ENCODE measurements at places on chromosomes 1 and 21. TPM values are rescaled to one million over a fixed set of nuclear protein-coding genes. Genes with fewer than 3 reads are reported as not detected.

- DNase-seq = no peak
- peaks cover 16% of the 10 kb centered on the region for H3K4me1 ChIP-seq
- H3K27me3 ChIP-seq = no peaks in the 10 kb centered on the region
- H3K36me3 ChIP-seq = no peaks in the 10 kb centered on the region
- H3K4me3 ChIP-seq = no peak overlapping the region
Observed at GRCh38 chr1:67801903-67802302, 31.4 kb downstream of the GNG12 start.

DNA sequence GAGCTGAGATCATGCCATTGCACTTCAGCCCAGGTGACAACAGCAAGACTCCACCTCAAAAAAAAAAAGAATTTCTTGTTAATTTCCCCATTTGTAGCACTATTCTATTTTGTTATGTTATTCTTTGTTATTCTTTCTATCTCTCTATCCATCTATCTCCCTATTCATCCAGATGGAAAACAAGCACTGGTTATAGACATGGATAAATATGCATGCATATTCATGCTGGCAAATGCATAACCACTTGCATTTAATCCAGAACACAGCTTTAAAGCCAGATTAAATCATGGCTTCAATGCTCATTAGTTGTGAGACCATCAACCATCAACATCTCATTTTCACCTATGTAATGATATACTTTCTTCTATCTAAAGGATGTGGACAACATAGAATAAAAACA lies 21.5 kb upstream of the KLHL20 start:
- no peak overlapping the region for H3K4me3 ChIP-seq
- H3K27me3 ChIP-seq = no peaks in the 10 kb centered on the region
- H3K4me1 ChIP-seq = no peaks in the 10 kb centered on the region
- DNase-seq = no peak

DNA sequence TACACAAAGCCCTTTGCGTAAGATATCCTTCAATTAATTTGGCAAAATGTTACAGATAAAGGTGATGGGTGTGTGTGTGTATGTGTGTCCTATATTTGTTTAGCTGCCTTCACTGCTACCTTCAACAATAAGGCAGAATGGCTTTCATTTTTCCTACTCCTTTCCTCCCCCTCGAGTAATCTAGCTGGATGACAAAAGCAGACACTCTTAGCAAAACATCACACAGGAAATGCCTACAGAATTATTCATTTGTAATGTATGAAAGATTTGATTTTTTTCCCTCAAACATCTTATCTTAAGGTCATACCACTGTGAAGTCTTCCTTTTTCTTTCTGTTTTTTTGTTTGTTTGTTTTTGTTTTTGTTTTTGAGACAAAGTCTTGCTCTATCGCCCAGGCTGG lies 10.6 kb downstream of the PTPN22 start:
- no peaks in the 10 kb centered on the region for H3K36me3 ChIP-seq
- no peaks in the 10 kb centered on the region for H3K4me1 ChIP-seq
- H3K27ac ChIP-seq = no peak overlapping the region
- no peak overlapping the region for H3K4me3 ChIP-seq

- peak overlapping the region; percentile 100 for H3K27ac ChIP-seq
- no peaks in the 10 kb centered on the region for H3K36me3 ChIP-seq
- H3K4me1 ChIP-seq = peaks cover 24% of the 10 kb centered on the region
- no peak overlapping the region for H3K4me3 ChIP-seq
- H3K27me3 ChIP-seq = no peaks in the 10 kb centered on the region
Observed at GRCh38 chr1:3082051-3082450, 13.0 kb downstream of the PRDM16 start.

- H3K27ac ChIP-seq = no peak overlapping the region
- H3K36me3 ChIP-seq = no peaks in the 10 kb centered on the region
- no peak for DNase-seq
- no peak overlapping the region for H3K4me3 ChIP-seq
Observed at GRCh38 chr1:24151175-24151533, 8.2 kb upstream of the IL22RA1 start.

DNA sequence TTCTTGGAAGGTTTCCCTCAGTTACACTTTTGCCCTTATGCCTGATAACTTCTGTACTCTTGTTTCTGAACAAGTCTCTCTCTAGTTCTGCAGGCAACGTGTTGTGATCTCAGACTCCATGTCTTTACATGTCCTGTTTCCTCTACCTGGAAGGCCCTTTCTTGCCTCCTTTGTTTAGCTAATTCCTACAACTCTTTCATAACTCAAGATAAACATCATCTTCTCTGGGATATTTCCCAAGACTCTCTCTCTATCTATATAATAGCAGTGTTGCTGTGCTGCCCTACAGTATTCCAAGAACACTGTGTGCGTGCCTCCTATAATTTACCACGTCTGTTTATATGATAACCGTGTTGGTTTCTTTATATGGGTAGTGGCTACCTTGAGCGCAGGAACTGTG lies 47.8 kb downstream of the CHRM3 start:
- no peaks in the 10 kb centered on the region for H3K27me3 ChIP-seq
- H3K27ac ChIP-seq = no peak overlapping the region
- DNase-seq = no peak

DNA sequence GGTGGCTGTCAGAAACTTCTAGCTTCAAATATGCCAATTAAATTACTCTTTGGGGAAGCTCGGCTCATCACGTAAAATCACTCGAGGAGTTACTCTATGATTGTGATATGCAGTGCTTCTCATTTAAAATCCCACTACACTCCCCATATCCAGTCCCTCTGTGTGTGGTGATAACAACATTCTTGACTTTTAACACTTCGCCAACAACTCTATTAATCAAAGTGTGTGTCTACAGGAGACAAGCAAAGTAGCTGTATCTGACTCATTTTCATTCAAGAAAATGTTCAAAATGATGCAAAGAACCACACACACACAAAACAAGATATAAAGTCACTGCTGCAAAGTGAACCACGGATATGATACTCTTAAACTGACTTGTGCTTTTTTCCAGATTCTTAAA lies 341.3 kb downstream of the DSCAM start:
- H3K27ac ChIP-seq = no peak overlapping the region
- no peaks in the 10 kb centered on the region for H3K36me3 ChIP-seq
- H3K4me3 ChIP-seq = no peak overlapping the region
- H3K4me1 ChIP-seq = no peaks in the 10 kb centered on the region
- DNase-seq = no peak
- no peaks in the 10 kb centered on the region for H3K27me3 ChIP-seq

DNA sequence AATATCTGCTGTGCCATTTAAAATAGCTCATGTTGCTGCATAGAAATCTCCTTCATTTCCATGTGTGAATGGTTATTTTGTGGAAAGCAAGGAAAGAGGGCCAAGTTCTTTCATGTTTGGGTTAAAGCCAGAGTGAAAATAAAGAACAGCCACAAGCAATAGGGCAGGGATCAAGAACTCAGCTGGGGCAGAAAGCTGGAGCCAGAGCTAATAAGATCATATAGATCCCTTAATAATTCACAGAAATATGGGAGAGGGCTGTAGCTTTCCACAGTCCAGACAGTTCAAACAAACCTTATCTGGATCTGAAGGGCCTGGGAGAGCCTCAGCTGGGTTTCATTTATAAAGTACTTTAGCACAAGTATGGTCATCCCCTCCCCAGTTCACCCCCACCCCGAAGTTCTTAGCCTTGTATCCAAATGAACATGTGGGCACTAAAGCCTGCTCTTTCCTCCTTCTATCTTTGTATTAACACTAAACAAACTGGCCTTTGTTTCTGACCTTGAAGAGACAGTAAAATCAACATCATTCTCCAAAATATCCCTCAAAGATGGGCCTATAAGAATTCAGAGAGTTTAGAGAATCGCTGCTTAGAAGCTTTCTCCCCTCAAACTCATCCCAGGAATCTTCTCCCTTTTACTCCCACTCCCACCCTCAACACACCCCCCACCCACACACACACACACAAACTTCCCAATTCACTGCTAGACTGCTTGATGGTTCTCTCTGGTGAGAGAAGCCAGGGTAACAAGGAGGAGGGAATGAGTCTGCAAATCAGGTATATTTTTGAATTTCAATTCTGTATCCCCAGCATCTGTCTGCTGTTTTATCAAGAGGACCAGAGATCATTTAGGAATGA lies 41.7 kb downstream of the UTP25 start:
- no peaks in the 10 kb centered on the region for H3K36me3 ChIP-seq
- no peaks in the 10 kb centered on the region for H3K27me3 ChIP-seq
- no peaks in the 10 kb centered on the region for H3K4me1 ChIP-seq
- no peak overlapping the region for H3K27ac ChIP-seq
- H3K4me3 ChIP-seq = no peak overlapping the region

DNA sequence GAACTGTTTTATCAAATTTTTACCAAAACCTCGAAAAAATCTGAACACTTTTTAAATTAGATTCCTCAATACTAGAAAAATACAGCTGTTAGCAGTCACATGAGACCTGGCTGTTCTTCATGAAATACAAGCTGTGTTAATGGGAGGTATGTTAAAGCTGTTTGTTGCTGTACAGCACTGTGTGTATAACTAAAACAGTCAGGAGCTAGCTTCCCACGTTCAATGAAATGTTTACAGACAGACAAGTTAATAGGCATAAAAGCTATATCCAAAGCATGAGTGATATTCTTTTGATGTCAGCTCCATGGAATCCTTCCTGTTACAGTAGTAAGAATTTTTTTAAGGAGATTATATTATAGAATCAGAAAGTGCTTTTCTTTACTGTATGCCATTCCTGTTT lies 223.2 kb upstream of the FOXD3 start:
- H3K36me3 ChIP-seq = no peaks in the 10 kb centered on the region
- DNase-seq = no peak
- H3K4me1 ChIP-seq = no peaks in the 10 kb centered on the region
- H3K4me3 ChIP-seq = no peak overlapping the region
- no peak overlapping the region for H3K27ac ChIP-seq

GRCh38 chr1:49298304-49298703 lies 521.6 kb upstream of the BEND5 start:
- no peak overlapping the region for H3K4me3 ChIP-seq
- no peaks in the 10 kb centered on the region for H3K4me1 ChIP-seq
- no peaks in the 10 kb centered on the region for H3K36me3 ChIP-seq
- H3K27ac ChIP-seq = no peak overlapping the region
- no peak for DNase-seq
- H3K27me3 ChIP-seq = no peaks in the 10 kb centered on the region

GRCh38 chr1:210822932-210823331 lies 311.0 kb downstream of the KCNH1 start:
- no peaks in the 10 kb centered on the region for H3K27me3 ChIP-seq
- H3K27ac ChIP-seq = no peak overlapping the region
- no peaks in the 10 kb centered on the region for H3K4me1 ChIP-seq
- DNase-seq = no peak

DNA sequence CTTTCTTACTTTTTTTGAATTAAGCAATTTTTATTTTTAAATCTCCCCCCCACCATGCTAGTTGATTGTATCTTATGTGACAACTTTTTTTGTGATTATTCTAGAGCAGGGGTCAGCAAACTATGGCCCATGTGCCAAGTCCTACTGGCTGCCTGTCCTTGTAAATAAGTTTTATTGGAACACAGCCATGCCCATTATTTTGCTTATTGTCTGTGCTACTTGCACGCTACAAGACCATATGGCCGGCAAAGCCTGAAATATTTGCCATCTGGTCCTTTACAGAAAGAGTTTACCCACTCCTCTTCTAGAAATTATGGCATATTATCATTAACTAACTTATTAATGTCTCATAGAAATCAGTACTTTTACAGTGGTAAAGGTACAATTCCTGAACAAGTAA lies 51.7 kb downstream of the AK5 start:
- H3K27me3 ChIP-seq = no peaks in the 10 kb centered on the region
- H3K4me3 ChIP-seq = no peak overlapping the region
- H3K36me3 ChIP-seq = no peaks in the 10 kb centered on the region
- H3K4me1 ChIP-seq = no peaks in the 10 kb centered on the region
- H3K27ac ChIP-seq = no peak overlapping the region

DNA sequence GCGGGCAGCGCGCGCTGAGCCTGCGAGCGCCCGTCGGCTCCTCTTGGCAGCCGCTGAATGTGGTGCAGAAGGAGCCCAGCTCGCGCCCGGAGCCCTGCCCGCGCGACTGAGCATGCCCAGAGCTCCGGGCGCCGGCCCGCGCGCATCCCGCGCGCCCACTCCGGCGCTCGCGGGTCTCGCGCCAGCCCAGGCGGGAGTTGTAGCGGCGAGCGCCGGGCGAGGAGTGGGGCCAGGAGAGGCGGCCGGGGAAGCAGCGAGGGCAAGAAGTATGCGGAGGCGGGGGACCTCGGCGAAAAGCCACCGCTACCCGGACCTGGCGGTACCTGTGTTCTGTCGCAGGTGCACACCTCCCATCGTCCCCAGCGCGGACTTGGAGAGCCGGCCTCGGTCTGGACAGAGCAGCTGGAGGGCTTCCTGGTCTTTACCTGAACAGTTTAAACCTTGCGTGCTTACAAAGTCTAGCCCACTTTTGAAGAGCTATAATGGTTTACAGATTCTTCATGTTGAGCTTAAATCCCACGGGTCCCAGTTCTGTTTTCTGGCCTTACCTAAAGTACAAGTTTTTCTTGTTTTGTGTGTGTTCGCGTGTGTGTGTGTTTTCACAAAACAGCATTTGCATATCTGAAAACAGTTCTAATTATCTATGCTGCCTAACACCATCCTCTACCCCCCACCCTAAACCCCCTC lies at the start of gene DDAH1:
Gene DDAH1 (minus strand): TSS at position 61 of the 687 bp plus-strand sequence. CDS start 114 bp downstream, outside the sequence.
- peaks cover 4% of the 10 kb centered on the region for H3K4me1 ChIP-seq
- peak within 1 kb of the TSS; percentile 90 for H3K4me3 ChIP-seq
- DNase-seq = peak; percentile 75
- H3K36me3 ChIP-seq = no peaks in the 10 kb centered on the region

DNA sequence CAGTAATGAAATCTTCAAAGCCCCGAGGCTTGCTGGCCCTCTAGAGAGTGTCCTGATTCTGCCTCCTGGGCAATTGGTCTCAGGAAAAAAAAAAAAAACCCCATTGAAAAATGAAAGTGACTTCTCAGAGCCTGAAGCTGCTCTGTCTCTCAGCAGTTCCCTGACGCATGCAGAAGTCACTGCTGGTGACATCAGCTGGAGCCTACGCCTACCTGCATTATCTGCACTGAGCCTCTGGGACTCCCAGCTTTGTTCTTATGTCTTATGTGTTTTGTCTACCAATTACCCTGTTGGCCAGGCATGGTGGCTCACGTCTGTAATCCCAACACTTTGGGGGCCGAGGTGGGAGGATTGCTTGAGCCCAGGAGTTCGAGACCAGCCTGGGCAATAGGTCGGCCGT lies 10.1 kb upstream of the SLC25A33 start:
- no peaks in the 10 kb centered on the region for H3K4me1 ChIP-seq
- H3K36me3 ChIP-seq = no peaks in the 10 kb centered on the region
- H3K27ac ChIP-seq = no peak overlapping the region
- no peak overlapping the region for H3K4me3 ChIP-seq

- no peaks in the 10 kb centered on the region for H3K36me3 ChIP-seq
- no peak overlapping the region for H3K4me3 ChIP-seq
- DNase-seq = peak; percentile 39
- no peaks in the 10 kb centered on the region for H3K27me3 ChIP-seq
- H3K4me1 ChIP-seq = no peaks in the 10 kb centered on the region
- H3K27ac ChIP-seq = no peak overlapping the region
Observed at GRCh38 chr1:230158415-230159291, 91.6 kb downstream of the GALNT2 start.

AGMAT gene
- total RNA-seq = 1.1 TPM

HES2 gene
- not detected for total RNA-seq

CA6 gene
- not detected for total RNA-seq

ERO1B gene
- 5.1 TPM for total RNA-seq

TCHHL1 gene
- total RNA-seq = not detected
